ENCODE measurements at places on chromosomes 5 and 9.

- no peak for DNase-seq
Observed at GRCh38 chr9:100099722-100100042, 639 bp downstream of the INVS start.

DNA sequence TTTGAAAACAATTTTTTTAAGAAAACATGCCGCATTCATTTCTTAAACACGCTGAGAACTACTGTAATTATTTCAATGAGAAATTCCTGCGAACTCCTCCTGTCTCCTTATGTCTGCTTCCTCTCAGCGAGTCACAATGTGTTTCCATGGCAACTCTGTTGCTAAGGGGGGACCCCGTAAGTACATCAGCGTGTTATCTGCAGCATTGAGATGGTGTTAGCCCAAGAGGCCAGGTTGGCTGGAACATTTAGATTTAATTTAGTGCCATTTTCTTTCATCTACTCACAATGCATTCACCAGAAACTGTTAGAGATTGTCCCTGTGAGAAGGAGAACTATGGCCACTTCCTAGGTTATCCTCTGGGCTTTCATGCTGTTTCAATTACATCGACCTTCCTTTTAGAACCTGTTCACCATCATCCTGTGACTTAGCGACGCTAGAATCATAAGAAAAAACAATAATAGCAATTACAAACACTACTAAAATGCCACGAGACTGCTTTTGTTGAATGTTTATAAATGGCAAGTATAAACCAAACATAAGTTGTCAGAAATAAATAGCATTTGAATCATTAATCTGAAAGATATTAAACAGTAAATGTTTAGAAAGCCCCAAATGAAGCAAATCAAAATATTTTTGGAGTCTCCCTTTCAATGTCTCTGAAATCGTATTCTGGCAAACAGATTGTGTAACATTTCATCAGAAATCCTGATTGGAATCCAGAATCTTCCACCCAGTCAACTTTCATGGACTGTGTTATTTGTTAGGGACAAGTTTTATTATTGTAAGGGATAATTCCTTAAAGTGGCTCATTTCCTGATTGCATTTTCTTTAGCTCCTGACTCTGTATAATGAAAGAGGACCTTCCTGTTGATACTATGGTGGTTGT is 39.7 kb upstream of the SHC3 start:
- DNase-seq: no peak

DNA sequence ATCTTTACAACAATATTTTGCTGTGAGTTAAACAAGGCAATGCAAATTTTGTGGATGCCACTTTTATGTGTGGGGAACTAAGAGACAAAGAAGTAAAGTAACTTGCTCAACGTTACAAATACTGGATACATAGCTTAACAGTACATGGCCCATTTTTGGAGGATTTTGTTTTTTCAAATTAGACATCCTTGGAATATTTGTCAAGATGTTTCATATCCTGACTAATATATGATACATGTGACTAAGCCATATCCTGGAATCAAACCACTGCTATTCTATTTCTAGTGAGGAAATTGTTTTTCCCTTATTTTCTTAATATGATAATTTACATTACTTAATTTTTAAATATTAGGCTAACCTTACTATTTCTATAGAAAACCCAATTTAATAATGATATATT is 529.8 kb downstream of the DMRTA1 start:
- DNase-seq: no peak

- no peak for DNase-seq
Observed at GRCh38 chr5:169085636-169086035, 215.3 kb downstream of the SLIT3 start.

DNA sequence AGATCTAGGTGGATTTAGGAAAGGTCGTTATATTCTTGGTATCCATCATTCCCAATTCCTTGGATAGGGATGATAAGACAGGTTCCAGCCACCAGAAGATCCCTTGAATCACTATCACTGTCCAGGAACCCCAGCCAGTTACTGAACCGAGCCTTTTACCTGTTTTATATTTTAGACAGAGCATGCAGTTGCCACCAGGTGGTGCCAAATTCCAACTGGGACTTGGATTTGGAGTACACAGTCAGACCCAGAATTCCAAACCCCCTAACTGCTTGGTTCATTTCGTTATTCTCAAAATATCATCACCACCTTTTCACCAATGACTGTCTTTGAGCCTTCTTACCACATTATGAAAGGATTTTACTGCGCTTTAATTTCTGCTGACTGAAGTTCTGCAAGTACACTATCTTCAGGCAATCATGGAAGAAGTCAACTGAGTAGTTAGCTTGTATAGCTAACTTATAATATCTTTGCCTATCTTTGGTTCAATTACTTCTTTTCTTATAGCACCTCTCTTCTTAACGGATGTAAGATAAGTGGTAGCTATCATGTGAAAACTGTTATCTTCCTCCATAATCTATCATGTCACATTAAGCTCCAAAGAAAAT is 191.8 kb downstream of the PRR16 start:
- peak; percentile 4 for DNase-seq

- DNase-seq: no peak
Observed at GRCh38 chr5:139379626-139380449, 3.3 kb downstream of the SLC23A1 start.

DNA sequence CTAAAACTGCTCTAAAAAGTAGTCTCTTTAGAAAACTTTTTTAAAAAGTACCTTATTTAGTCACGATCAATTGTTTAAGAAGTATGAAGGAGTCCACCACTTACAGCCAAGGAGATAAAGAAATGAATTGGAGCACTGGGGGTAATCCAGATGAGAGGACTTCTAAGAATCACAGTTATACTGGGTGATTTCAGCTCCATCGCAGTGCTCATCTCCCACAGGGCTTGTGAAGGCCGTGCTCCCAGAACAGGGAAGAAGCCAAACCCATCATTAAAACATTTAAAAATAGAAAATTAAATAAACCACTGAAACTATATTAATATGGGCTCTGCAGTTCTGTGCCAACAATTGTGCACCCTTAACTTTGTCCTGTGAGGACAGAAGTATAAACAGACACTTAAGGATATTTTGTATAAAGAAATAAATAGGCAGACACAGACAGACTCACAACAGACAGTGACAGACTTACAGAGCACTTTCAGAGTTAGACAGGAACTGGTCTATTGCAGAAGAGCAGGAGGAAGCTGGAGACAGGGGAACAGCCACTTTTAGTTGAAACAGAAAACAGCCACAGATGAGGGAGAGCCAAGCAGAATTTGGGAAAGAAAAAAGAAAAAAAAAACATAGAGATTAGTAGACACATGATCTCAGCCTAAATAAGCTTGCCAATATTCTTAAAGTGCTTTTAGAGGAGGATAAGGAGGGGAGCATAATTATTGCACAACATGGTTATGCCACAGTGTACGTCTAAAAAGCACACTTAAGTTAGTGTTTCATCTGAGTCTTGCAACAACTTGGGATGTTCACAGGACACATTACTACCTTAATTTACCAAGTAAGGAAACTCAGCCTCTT is 81.8 kb downstream of the FBXO38 start:
- no peak for DNase-seq

GRCh38 chr5:17218353-17219005 is 1.0 kb downstream of the BASP1 start:
- no peak for DNase-seq

GRCh38 chr9:137160716-137161557 is 8.9 kb downstream of the LRRC26 start:
- no peak for DNase-seq

- no peak for DNase-seq
Observed at GRCh38 chr5:73110190-73110589, 10.2 kb upstream of the TMEM171 start.

DNA sequence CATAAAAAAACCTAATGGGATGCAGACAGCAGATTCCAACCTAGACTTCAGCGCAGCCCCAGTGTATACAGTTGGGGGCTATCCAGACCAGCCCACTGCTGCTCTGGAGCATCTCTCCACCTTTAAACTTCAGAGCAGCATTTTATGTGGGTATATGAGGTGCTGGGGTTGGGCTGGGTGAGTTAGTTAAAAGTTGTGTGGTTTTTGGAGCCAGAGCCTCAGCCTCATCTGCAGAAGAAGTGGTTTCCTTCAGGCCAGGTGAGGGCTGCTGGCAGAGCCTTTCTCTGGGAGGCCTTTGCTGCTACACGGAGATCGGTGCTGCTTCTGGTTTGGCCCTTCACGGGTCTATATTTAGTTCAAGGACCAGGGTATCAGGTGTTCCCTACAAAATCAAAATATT is 228.3 kb downstream of the PDZD2 start:
- no peak for DNase-seq

DNA sequence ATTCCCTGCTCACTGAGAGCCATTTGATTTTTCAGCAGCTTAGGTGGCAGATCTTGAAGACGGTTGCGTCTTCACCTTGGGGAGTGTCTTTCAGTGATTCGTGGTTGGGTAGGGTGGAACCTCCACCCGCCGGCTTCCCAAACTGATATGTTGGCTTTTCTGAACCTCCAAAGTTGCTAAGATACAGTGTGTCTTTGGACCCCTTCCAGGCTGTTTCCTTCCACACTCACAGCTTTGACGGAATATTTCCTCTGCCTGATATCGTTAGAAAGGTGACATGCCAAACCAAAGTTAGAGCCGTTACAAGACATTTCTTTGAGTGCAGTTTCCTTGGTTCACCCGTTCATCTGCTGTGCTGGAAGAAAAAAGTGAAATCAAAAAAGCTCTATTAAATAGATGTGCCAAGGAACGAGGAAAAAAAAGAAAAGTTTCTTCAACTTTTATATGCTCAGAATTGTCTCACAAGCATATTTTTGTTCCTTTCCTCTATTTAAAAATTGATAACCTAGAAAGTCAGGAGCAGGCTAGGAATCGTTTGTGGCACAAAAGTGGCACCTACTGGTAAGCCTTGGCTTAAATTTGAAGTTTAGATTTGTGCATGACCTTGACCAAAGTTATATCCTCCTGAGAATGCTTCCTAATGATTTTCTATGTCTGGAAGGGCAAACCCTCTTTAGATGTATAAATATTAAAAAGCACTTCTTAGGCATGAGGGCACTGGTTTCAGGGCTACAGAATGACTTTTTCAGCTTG is 270.7 kb upstream of the WWC1 start:
- DNase-seq: peak; percentile 41

DNA sequence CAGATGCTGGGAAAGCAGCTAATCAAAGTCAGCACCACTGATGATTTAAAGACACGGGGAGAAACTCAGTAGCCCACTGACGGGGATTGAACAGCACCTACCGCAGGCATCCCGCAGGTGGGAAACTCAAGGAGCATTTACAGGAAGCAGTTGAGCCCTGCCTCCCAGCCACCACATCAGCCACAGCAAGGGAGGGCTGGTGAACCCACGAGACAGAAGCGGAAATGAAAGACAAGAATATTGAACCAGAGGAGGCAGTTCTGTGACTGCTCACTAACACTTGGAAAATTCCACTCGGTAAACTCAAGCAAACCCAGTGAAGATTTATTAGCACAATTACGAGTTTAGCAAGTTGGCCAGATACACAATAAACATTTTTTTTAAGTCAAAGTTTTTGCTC is 10.6 kb upstream of the FAM163B start:
- DNase-seq: peak; percentile 32

DNA sequence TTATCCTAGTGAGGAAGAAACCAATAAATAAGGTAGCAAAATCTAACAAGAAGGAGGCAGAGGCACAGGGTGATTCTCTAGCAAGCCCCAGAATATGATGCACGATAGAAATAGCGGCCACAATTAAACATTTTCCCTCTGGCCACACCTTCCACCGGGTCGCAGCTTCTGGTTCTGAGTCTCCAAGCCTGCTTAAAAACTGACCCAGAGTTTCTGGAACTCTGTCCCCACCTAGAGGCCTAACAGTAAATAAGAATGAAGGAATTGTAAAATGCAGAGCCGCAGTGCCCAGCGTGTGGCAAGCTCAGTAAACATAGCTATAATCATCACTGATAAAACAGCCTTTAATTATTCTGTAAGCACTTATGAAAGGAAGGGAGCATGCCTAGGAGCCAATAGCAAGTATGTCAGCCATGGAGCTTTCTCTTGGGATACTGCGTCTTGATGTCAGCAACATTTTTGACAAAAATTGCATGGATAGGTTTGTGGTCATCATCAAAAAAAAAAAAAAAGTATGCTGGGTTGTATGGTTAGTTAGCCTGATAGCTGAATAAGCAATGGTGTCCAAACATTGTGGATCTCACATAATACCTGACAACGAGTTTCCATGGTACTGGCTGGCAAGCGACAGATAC is 465.5 kb downstream of the DNAH5 start:
- DNase-seq: peak; percentile 53

GRCh38 chr9:4301971-4302427 is 2.1 kb upstream of the GLIS3 start:
- no peak for DNase-seq

GRCh38 chr5:74145951-74146350 is 494.6 kb downstream of the ENC1 start:
- no peak for DNase-seq

GRCh38 chr9:95870352-95870751 is 5.1 kb upstream of the ERCC6L2 start:
- no peak for DNase-seq

- DNase-seq: peak; percentile 47
Observed at GRCh38 chr9:35729700-35730485, 2.1 kb downstream of the TLN1 start.

DNA sequence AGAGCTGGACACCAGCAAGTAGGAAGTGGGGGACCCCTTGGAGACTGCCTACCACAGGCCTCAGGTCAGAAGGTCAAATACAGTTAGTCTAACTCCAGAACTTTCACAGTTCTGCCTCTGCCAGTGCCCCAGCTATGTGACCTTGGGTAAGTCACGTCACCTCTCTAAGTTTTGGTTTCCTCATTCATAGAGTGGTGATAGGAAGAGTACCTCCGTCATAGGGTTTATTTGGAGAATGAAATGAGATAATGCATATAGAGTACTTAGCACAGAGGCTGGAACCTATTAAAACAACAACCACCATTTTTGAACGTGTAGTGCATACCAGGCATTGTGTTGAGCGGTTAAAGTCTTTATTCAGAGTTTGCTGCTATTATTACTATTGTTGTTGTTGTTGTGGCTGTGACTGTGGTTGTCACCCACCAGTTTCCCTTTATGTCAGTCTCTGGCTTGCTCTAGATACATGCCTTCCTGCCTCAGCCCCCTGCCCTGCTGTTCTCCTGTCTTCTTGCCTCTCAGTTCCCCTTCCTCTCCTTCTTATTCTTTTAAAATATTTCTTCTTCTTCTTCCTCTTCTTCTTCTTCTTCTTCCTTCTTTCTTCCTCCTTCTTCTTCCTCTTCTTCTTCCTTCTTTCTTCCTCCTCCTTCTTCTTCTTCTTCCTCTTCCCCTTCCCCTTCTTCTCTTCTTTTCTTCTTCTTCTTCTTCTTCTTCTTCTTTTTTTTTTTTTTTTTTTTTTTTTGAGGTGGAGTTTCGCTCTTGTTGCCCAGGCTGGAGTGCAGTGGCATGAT is 67.8 kb downstream of the RALGPS1 start:
- DNase-seq: no peak

- no peak for DNase-seq
Observed at GRCh38 chr9:80437091-80437640, 865.4 kb downstream of the TLE4 start.

Data from T47D (cell line).